ENCODE measurements at places on chromosomes 2 and 18.

GRCh38 chr18:3305933-3306332 lies 44.0 kb downstream of the MYL12B start:
- no peak for DNase-seq

DNA sequence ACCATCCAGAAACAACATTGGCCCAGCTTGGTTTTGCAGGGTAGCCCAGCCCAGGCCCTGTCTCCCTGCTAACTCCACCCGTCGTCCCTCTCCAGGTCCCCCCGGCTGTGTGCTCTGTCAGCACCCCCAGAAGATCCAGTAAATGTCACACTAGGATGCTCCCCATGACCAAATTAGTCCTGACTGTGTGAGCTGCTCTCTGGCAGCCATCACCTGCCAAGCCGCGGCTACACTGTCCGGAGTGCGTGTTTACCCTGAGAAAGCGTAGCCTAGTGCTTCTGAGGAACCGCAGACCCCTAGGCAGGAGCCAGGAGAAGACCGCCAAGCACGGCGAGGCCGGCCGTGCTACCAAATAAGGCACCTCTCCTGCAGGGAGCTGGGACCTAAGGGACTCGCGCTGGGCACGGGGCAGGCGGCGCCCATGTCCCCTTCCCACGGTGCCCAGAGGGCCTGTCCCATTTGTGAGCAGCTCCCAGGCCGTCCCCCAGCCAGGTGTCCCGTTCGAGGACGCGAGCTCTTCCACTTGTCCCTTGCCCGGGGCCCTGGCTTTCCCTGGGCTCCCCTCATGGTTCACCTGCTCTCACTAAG lies 849.9 kb downstream of the RNF144A start:
- no peak for DNase-seq

DNA sequence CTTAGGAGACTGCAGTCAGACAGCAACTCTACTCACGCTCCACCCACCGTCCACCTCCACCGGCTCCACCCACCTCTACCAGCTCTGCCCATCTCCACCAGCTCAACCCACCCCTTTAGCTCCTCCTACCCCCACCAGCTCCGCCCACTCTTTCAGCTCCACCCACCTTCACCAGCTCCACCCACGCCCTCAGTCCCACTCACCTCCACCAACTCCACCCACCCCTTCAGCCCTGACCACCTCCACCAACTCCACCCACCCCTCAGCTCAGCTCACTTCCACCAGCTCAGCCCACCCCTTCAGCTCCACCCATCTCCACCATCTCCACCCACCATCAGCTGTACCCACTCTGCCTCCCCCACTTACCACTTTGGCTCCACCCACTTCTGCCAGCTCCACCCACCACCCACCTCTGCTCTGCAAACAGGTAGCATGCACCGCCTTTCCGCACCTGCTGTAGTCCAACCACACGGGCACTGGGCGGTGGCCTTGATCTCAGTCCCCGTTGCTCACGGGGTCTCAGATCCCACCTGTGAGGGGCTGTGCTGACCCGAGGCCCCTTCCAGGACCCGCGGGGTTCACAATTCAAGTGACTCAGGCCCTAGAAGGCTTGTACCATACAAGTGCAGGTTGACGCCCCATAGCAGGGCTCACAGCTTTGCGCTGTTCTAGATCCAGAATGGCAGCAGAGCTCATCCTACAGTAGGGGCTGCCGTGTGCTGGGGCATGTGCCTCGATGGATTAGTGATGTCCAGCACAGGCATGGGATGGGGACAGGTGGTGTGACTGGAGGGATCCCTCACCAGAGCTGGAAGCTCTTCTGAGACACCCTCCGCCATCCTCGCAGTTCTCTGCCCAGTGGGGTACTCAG lies 77.2 kb upstream of the OTOS start:
- no peak for DNase-seq

- no peak for DNase-seq
Measured at GRCh38 chr18:40531051-40531450, 1424.0 kb upstream of the PIK3C3 start.

GRCh38 chr2:130791617-130791939 lies 36.2 kb downstream of the AMER3 start:
- DNase-seq: no peak

DNA sequence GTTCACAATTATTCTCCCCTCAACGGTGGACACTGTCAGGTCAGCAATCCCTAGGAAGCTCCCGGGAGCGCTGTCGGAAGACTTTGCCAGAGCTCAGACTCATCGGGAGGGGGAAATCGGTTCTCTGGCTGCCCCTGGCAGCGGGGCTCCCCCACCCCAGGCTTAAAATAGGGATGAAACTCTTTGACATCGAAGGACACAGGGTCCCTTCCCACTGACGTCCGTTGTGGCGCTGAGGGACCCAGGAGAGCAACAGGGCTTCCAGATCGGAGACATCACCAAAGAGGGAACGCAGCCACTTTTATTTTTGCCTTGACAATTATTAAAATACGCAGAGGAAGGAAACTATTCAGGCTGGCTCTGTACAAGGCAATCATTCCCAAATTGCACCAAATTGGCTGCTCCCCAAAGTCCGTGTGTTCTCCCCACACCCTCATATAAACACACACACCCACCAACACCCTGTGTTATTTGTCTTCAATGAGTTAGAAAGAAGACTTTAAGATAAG lies 249.0 kb downstream of the CDH20 start:
- no peak for DNase-seq

GRCh38 chr18:22320771-22321170 lies 96.9 kb downstream of the CTAGE1 start:
- no peak for DNase-seq

DNA sequence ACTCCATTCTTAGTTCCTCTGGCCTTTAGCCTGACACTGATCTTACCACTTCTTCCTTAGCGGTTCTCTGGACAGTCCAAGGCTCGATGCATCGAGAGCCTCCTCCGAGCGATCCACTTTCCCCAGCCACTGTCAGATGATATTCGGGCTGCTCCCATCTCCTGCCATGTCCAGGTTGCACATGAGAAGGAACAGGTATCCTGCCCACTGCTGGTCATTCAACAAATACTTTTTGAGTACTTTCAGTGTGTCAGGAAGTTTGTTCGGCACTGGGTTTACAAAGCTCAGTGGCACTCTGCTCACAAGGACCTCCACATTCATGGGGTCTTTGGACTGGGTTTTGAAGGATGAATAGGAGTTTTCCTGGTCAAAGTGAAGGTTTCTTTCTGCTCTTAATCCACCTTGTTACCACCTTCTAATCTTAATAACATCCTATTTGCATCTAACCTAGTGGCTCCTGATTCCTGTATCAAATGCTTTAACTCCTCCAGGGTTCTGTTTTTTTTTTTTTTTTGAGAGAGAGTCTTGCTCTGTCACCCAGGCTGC lies 25.8 kb downstream of the GCKR start:
- no peak for DNase-seq

GRCh38 chr18:36942264-36942663 lies 113.3 kb downstream of the KIAA1328 start:
- DNase-seq: peak; percentile 12

DNA sequence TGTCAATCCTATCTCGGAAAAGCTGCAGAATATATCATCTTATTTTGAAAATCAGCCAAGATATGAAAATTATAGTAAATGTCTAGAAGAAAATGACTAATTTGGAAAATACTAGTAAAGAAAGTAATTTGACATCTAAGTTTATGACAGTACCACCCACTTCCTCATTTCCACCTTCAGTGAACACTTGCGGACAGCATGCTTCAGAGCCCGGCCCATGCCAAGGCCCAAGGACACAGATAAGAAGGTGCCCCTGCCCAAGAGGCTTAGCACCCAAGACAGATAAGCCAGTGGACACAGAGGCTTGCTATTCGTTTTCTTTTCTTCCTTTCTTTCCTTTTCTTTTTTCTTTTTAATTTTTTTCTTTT lies 4.8 kb upstream of the KCNG2 start:
- DNase-seq: no peak

GRCh38 chr2:234496055-234496834 lies 636 bp downstream of the ARL4C start:
- no peak for DNase-seq

DNA sequence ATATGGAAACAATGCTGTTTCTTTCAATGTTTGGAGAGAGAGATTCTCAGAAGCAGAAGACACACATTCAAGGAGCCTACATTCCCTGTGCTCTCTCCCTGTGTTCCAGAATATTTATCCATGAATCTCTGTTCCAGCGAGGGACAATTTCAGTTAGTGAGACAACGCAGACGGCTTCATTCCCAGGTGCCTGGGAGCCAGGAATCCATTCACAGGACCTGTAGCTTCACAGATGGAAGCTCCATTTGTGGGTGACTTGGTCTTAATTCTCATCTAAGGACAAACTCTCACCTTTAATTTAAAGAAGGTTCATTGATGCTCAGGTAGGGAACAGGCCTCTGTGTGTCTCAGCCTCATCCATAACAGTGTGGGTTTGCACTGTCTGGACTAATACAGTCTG lies 1156.6 kb downstream of the RPIA start:
- DNase-seq: no peak

GRCh38 chr2:161103451-161103831 lies 56.8 kb upstream of the TANK start:
- DNase-seq: no peak

- DNase-seq: no peak
Measured at GRCh38 chr2:62845256-62845655, 139.7 kb downstream of the EHBP1 start.

DNA sequence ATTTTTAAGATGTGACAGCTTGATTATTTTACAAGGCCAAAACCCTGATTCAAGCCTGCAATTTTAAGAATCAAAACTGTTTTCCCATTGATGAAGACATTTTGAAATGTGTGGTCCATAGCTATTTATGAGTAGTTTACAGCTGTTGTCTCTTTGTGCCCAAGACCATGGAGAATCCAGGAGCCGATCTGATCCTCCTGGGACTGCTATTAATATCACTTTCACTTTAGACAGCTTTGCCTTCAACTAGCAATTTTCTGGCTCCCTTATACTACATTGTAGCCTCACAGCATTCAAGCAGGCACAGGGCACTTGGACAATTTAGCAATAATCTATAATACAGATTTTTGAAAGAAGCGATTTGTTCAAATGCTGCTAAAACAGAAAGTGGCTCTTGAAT lies 172.9 kb downstream of the SLC8A1 start:
- DNase-seq: no peak

DNA sequence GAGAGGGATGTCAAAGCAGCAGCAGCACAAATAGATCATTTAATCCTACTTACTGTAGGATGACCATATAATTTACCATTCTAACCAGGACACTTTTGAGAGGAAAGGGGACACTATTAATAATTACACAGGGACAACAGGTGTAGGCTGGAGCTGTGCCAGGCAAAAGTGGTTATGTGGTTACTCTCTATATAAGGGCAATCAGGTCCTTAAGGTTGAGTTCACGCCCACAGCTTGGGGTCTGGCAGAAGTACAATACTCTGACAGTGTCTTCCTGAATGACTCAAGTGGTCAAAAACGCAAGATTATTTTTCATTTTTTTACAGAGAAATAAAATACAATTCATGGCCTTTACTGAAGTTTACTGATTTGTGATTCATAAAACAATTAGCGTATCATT lies 2.8 kb downstream of the PREPL start:
- no peak for DNase-seq

GRCh38 chr18:62974928-62975675 lies 259.8 kb downstream of the PHLPP1 start:
- DNase-seq: no peak

GRCh38 chr2:181594322-181594721 lies 62.6 kb downstream of the CERKL start:
- no peak for DNase-seq

DNA sequence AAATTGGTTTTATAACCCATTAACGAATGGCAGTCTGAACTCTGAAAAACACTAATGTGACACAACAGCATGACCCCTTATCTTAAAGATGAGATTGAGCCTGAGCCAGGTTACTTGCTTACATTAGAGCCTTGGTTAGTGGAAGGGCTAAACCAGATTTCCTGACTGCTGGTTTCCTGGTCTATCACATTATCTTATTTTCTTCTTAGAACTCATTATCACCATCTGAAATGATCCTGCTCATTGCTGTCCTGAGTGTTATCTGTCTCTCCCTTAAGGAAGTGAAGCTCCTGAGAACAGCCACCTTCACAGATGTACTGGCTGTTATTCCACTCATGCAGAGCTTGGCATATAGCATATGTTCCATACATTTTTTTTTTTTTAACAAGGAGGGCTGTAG lies 9.0 kb upstream of the NRP2 start:
- no peak for DNase-seq

DNA sequence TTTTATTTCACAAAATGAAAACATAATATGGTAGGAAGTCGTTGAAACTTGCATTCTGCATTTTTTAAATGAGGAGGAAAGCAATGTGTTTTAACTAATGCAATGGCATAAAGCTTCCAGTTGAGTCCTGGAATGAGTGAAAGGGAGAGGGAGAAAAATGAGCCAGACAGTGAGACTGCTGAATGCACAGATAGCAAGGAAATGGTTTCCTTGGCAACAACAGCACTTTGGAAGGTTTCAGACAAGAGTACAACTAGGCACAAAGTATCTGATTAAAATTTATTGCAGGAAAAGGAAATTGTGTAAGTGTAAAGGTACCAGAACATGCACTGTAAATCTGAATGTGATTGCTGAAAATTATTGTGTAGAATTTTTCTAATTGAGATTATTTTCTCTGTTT lies 320.1 kb upstream of the KYNU start:
- DNase-seq: no peak
